ENCODE measurements at places on chromosomes 6 and 20.

GRCh38 chr6:103273048-103273447 is 1586.7 kb downstream of the HACE1 start:
- DNase-seq: no peak

GRCh38 chr6:15444081-15444731 is 198.3 kb downstream of the JARID2 start:
- no peak for DNase-seq

DNA sequence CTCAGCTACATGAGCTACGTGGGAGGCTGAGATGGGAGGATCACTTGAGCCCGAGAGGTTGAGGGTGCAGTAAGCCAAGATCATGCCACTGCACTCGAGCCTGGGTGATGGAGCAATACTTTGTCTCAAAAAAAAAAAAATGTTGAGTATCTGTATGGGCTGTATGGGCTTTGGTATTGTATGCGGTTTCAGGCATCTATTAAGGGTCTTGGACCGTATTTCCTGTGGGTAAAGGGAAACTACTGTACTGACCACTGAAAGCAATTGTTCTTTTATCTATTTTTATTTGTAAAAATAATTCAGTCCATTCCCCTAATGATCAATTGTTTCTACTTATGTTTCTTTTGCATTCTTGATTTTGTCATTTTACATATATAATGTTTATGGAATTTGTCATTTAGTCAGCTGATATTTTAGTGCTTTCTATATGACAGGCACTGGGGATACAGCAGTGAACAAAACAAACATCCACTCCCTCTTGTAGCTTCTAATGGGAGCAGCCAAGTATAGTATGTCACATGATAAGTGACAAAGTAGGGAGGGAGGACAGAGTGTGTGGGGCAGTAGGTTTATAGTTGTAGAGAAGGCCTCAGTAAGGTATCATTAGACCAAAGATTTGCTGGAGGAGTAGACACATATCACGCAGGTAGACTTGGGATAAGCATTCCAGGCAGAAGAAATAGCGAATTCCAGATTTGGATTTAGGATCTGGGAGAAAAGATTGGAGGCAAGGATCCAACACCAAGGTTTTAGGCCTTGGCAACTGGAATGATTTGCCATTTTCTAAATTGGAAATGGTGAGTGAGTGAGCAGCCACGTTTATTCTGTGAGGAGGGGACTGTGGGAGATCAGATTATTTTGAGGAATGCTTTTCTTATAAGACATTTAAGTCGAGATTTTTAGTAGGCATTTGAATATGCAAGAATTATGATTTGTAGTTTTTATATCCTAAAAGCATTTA is 6.0 kb downstream of the PCMT1 start:
- DNase-seq: no peak

GRCh38 chr6:36298027-36298426 is 28.2 kb downstream of the PNPLA1 start:
- DNase-seq: no peak

GRCh38 chr6:27428966-27429365 is 40.4 kb downstream of the ZNF391 start:
- DNase-seq: no peak

- DNase-seq: no peak
Measured at GRCh38 chr20:4549711-4550259, 171.9 kb upstream of the PRND start.

DNA sequence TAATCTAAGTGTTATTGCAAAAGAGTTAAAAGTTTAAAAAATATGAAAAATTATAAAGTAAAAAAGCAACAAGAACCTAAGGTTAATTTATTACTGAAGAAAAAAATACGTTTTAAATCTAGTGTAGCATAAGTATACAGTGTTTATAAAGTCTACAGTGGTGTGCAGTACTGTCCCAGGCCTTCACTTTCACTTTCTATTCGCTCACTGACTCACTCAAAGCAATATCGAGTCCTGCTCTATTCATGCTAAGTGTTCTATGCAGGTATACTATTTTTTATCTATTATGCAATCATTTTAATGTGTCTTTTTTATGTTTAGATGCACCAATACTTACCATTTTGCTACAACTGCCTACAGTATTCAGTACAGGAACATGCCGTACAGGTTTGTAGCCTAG is 113.0 kb downstream of the MANEA start:
- DNase-seq: no peak

DNA sequence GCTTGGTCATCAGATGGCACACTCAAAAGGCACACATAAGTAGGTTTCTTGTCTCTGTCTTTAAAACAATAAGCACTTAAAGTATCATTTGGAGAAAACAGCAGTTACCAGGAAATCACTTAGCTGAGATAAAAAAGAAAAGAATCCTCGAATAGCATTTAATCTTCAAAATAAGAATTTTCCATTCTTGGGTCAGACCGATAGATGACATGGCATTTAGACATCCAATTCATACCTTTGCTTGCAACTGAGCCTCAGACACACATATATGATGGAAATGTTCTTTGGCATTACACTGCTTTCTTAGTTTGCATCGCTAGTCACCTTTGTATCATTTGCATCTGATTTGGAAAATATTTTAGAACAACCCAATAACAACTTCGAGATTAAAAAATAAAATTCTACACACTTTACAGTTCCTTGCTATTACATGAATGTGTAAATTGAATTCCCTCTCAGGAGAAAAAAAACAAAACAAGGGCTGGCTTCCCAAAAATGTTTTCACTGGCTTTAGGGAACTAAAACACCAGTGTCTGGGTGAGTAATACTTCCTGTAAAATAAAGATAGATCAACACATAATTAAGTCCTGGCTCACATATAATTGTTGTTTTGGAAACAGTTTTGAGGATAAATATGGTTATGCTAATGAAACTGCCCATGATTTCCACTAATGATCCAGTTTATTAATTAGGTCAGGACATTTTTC is 1.3 kb upstream of the RNF217 start:
- DNase-seq: no peak

GRCh38 chr20:41261260-41261659 is 56.3 kb downstream of the ZHX3 start:
- no peak for DNase-seq

DNA sequence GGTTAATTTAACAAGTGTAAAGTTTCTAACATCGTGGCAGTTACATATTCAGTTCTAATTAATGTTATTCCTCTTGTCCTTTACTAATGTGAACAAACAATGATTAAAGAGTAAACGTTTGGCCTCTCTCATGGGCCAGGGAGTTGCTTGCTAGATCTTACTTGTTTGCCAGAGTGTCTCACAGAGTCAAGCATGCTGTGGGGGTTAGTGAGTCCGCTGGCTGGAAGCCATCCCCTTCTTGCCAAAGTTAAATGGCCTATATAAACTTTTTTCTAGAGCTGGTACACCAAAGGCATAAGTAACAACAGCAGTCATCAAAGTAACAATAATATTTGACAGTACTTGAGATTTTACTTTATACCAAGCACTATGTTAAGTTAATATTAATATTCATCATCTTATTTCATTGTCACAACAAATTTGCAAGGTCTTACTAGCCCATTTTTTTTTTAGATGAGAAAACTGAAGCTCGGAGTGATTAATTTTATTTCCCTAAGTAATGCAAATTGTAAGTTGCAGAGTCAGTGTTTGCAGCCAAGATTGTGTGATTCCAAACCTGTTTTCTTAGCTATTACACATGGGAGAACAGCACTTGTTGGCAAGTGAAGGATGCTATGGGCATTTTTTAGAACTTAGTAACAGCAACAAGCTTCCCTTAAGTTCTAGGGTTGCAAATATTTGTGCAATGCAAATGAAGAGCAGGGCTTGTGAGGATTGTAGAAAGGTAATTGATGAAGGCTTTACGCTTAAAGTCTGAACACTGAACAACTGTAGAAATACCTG is 224.5 kb downstream of the RFPL4B start:
- DNase-seq: no peak

- DNase-seq: no peak
Measured at GRCh38 chr20:50930976-50931305, 296 bp downstream of the ADNP start.

GRCh38 chr6:54515013-54515412 is 206.8 kb downstream of the TINAG start:
- DNase-seq: no peak

- no peak for DNase-seq
Measured at GRCh38 chr20:36549942-36550789, 8.8 kb downstream of the MYL9 start.

DNA sequence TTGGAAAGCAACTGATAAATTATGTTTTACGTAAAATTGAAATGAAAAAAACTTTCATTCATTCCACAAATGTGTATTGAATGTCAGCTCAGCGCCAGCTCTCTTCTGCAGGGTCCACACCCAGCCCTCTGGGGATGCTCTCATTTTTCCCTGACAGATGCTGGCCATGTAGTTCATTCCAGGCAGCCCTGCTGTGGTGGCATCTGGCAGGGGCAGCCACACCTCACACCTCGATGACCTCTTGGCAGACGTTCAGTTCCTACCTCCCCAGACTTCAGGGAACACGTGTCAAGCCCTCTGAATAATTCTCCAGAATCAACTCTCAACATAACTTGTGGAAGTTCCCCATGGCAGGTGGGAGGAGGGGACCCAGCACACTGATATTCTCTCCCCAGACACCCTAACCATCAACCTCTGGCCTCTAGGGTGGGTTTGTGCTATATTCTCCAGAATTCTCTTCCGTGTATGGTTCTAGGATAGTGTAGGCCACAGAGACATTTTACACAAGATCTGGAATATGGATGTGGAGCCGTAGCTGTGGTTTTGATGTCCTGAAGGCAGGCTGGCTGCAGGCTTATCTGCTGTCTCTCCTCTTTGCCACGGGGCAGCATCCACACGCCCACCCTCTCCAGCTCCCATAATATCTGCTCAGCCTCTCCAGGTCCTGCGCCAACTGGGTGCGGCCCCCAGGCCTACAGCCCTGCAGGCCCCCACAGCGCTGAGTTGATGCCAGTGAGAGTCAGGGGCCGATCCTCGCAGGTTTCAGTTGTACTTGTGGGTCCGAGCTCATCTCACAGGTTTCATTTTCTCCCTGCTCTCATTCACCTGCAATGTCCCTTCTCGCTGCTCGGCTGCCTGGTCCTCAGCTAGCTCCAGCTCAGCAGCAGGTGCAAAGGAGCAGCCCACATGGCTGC is 175.8 kb upstream of the ARID1B start:
- no peak for DNase-seq

GRCh38 chr6:70790483-70791224 is 123.0 kb downstream of the SMAP1 start:
- DNase-seq: no peak

Data from stimulated activated CD4-positive, alpha-beta T cell treated with anti-CD3 and anti-CD28 coated beads, Interleukin-1b, Interleukin-23, amount 100 ng/mL, for 4 hours (primary cell).